ENCODE measurements at places on chromosomes 4 and X.

DNA sequence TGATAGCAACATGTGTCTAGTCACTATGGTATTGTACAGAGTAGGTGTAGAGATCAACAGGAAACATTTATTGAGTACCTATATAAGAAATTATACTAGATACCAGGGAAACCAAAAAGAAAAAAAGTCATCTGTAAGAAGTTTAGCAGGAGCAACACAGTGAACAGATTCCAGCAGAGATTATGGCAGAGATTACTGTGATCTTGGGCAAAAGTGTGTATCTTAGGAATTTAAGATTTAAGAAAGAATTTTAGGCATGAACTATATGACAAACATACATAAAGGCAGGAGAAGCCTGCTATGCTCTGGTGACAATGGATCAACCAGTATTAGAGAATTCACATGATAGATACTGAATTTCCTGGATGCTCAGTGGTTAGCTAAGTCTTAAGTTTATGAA, 37.9 kb downstream of the SNCA start:
- no peak for DNase-seq

DNA sequence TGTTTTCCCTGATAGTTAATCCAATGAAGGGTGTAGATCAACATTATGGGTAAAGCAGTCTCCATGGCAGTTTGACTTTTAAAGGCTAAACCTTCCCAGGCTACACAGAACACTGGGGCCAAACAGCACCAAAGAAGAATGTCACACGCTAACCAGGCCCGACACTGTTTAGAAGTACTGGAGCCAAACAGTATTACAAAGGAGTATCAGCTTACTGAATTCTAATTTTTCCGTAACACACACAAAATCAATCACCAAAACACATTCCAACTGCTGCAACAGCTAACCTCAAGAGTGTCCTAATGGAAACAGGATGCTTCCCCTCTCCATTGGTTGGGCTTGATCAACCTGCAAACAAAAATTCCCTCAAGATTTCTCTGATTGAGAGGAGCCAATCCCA, 783.5 kb downstream of the PCDH18 start:
- DNase-seq: no peak

DNA sequence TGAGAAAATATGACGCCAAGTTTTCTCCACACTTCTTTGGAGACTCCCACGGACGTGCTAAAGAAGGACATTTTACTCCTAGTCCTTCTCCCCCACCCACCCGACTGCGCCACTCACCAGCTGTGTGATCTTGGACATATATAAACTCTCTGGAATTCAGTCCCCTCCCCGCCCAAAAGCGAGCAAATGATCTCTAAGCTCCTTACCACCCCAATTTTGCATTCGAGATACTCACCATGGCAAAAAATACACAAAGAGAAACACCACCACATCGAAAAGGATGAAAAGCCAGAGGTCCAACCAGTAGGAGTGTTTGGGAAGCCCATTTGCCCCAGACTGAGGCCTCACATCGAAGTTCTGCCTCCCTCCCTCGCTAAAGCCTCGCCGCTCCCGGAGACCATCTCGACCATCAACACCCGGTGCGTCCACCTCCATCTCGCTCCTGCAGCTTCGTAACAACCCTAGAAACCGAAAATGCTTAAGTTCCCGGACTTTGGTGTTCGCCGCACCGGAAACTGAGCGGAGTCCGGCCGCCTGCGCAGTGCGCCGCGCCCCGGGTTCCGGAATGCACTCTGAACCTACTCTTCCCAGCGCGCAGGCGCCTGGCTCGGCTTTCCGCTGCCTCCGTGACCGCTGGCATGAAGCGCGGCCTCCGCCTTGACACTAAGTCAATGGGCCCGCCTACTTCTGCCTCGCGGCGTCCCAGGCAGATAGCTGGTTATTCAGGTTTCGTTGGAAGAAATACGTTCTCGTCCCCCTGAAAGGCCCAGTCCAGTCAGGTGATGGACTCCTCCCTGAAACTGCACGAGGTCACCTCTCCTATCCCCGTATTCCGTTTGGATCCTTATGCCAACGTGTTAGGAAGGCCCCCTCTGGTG, 21.6 kb downstream of the FABP2 start:
- peak; percentile 91 for DNase-seq

DNA sequence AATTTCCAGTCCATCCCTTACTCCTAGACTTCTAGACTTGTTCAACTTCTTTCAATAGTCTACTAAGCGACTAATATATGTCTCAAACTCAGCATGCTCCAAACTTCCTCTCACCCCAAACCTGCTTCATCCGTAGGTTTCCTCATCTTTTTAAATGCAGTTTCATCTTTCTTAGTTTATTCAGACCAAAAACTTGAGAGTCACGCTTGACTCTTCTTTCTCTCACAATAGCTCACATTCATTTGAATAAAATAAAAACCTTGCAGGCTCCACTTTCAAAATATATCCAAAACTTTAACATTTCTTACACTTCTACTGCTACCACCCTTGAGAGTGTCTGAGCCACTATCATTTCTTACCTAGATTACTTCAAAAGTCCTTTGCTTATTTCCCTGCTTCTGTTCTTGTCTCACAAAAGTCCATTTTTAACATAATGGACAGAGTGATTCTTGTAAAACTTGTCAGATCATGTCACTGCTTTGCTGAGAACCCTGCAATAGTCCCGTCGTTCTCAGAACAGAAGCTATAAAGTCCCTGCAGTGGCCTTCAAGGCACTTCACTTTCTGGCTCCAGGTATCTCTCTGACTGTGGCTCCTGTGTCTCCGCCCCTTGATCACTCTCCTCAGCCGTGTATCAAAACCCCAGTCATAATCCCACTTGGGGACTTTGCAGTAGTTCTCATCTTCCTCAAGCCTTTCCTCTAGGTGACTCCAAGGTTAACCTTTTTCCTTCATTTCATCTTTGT, 167.6 kb downstream of the ARHGAP24 start:
- no peak for DNase-seq

DNA sequence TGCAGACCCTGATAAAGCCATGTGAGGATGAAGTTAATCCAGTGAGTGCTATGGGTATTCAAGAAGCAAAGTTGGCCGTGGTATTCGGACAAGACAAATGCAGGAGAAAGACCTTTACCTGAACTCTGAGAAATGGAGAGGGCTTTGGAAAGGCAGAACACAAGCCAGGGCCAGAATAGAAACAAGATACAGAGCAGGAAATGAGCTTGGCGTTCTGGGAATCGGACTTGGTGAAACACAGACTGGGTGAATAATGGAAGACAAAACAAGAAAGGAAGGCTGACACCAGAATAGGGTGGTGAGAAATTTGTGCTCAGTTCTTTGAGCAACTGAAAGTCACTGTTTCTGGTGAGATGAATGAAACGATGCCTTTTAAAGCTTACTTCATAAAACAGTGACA, 83.3 kb downstream of the VEGFC start:
- no peak for DNase-seq

GRCh38 chrX:118727686-118728339, 407 bp downstream of the IL13RA1 start:
- no peak for DNase-seq

DNA sequence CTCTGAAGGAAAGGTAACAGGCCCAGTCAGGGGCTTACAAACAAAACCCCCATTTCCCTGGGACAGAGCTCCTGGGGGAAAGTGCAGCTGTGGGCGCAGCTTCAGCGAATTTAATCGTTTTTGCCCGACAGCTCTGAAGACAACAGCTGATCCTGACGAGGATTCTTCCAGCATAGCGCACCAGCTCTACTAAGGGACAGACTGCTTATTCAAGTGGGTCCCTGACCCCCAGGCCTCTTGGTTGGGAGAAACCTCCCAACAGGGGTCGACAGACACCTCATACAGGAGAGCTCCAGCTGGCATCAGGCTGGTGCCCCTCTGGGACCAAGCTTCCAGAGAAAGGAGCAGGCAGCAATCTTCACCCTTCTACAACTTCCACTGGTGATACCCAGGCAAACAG, 486.7 kb downstream of the PRR32 start:
- no peak for DNase-seq

GRCh38 chrX:134807039-134807729, 148.9 kb upstream of the PLAC1 start:
- DNase-seq: peak; percentile 83

GRCh38 chr4:175562542-175562941, 249.5 kb downstream of the GPM6A start:
- DNase-seq: no peak

DNA sequence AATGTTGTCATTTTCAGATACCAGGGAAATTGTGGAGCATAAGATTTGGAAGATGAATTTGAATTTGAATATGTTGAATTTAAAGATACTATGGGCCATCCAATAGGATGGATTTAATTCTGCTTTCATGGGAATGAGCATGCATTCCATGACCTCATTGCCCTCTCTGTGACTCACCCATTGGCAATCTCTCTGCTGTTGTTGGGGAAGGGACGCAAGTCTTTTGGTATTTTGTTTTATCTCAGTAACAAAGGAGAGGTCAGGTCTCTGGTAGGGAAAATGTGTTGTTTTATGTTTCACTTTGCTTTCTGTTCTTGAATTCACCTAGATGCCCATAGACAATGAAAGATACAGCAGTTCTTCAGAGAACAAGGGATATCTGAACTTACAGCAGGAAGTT, 42.1 kb upstream of the MAGEA4 start:
- DNase-seq: no peak

- no peak for DNase-seq
These were observed 148.7 kb upstream of the KIT start for GRCh38 chr4:54509057-54509456.

DNA sequence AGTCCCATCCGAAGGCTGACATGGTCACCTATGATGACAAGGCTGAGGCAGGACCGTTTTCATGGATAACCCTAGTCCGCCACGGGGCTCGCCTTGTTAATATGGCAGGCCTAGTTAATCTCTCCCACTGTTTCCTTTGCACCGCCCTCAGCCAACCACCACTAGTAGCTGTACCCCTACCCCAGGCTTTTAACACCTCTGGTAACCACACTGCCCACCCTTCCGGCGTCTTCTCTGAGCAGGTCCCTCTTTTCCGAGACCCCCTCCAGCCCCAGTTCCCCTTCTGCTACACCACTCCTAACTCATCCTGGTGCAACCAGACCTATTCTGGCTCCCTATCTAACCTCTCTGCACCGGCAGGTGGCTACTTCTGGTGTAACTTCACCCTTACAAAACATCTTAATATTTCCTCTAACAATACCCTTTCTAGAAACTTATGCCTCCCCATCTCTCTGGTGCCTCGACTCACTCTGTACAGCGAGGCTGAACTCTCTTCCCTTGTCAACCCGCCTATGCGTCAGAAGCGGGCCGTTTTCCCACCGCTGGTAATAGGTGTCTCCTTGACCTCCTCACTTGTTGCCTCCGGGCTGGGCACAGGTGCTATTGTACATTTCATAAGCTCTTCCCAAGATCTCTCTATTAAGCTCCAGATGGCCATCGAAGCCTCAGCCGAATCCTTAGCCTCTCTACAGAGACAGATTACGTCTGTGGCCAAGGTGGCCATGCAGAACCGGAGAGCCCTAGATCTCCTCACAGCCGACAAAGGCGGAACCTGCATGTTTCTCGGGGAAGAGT, 964.4 kb downstream of the RPA4 start:
- no peak for DNase-seq

DNA sequence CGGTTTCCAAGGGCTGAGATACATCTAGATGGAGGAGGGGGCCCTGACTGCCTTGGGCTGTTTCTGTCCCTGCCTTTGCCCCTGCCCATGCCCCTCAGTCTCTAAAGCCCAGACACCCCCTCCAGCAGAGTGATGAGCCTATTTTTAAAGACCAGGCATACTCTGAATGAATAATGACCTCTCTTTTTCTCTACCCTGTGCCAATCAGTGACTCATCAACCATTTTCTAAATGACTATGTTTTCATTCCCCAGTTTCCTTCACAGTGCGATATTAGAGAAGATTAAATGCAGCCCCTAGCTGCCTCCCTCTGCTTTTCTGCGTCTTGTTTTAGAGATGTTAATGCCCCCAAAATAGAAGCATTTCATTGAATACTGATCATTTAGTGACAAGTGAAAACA, 15.5 kb upstream of the NHS start:
- no peak for DNase-seq

- DNase-seq: no peak
These were observed 61.6 kb upstream of the ARSJ start for GRCh38 chr4:114041117-114041475.

- DNase-seq: no peak
These were observed 566.5 kb upstream of the FRG1 start for GRCh38 chr4:189374176-189374575.

DNA sequence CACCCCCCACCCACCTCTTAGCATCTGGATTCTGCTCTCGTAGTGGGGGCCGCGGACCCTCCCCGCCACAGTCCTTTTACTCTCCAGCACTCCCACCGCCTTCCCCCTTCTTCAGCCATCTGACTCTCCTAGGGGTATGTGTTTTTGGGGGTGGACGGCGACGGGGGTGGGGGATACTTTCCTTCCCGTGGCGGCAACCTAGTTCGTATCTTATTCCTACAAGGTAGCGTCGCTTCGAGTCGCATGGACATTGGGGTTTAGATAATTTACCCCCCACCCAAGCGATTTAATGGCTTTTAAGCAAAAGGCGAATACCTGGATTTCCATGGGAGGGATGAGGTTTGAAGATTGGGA, 1.3 kb upstream of the BCORL1 start:
- DNase-seq: no peak
